Mesenteric fat pad (tissue), 1 donor: ENCODE measurements at places on chromosomes 5 and 9.

DNA sequence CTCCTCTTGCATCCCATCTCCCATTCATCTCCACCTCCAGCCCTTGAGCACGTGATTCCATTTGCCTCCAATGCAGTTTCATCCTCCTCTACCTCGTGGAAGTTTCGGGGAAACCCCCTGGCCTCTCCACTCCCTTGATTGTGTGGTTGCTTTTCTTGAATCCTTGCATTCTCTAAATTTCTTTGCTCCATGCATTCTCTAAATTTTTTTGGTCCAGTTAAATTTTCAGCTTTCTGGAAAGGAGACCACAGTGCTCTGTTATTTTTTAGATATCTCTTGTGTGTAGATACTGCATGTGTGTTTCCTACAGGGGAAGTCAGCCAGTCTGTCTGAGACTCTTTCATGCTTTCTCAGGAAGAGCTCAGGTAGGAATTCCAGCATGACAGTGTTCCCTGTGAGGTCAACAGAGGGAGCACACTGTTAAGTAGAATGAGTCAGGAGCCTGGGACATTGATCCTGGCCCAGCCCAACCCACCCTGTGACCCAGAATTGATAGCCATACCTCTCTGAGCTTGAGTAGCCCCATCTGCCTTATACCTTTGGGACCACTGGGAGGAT, 52.8 kb downstream of the AMBP start:
- DNase-seq: peak; percentile 18

DNA sequence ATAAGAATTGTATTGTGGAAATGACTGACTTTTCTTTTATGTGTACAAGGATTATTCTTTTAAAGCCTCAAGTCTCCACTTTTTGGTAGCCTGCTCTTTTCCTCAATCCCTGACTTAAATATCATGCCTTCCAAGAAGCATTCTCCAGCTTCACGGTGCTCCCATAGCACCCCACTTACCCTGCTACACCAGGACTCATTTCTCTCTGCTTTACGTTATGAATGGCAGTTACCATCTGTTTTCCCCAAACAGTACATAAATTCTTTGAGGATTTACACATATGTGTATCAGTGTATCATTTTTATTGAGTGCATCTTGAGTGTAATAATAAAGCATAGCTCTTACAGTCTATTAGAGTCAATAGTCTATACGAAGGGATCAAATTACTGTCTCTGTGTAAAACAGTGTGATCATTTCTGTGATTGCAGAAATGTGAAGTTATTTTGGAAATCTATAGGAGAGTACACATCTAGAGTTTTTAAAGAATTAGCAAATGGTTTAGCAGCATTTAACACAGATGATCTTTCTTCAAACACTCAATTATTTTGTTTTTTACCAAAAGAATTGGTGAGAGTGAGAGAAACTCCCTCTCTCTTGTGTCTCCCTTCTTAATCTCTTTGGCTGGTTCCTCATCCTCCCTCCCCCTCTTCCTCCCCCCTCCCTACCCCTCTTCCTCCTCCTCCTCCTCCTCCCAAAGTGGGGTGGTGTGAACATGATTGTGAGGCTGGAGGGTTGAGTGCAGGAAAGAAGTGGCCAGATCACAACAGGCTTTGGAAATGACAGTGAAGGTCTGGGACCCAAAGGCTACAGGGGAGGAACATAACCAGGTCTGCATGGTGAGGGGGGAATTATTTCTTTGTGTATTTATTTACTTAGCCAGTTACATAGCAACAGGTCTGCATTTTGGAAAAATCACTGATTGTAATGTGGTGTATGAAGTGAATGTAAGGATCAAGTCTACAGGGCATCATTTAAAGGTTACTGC, 27.6 kb upstream of the ECM2 start:
- DNase-seq: no peak

- DNase-seq: no peak
Measured at GRCh38 chr5:146419696-146420095, 27.4 kb upstream of the TCERG1 start.

- DNase-seq: no peak
Measured at GRCh38 chr9:76443887-76444286, 15.1 kb upstream of the GCNT1 start.

DNA sequence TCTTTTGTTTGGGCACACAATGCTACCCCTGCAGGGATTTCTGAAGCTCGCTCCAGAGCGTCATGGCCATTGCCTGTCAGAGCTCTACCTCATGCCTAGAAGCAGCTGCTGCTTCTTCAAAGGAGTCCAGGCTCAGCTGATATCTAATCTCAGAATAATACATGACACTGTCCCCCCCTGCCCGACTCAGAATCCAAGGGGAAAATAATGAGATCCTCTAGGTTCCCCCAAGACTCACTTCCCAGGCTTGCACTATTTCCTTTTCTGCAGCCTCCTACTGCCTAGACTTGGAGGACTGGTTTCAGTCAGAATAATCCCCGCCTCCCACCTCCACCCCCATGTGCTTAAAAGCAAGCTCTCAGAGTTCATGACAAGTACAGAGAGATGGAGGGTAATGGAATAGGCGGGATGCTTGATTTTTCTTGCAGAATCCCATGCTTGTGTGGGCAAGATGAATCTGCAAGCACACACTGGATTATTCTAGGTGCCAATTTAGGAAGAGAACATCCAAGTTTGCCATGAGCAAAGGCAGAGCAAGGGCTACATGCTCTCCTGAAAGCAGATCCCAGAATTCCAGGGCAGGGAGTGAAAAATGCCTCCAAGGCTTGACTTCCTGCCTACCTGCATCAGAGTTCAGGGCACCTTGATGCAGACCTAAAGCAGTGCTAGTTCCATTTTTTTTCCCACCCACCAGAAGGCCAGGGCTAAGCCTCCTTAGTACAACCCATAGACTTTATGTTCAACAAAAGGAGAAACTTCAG, 97.4 kb upstream of the IFNK start:
- DNase-seq: no peak

- DNase-seq: no peak
Measured at GRCh38 chr9:134393582-134394280, 67.5 kb downstream of the RXRA start.

DNA sequence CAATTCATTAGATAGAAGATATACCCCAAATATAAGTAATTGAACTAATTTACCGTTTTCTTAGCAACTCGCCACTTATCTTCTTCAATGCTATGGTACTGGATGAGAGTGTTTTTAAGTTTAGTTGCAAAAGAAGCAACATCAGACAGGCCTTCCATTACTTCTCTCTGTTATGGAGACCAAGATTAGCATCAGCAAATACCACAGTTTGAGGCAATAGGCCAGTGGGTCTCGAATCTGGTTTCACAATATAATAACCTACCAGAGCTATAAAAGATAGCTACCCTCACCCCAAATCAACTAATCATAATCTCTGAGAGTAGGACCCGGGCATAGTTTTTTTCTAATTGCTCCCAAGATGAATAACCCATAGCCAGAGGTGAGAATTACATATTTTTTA, 5.1 kb downstream of the STARD4 start:
- no peak for DNase-seq

DNA sequence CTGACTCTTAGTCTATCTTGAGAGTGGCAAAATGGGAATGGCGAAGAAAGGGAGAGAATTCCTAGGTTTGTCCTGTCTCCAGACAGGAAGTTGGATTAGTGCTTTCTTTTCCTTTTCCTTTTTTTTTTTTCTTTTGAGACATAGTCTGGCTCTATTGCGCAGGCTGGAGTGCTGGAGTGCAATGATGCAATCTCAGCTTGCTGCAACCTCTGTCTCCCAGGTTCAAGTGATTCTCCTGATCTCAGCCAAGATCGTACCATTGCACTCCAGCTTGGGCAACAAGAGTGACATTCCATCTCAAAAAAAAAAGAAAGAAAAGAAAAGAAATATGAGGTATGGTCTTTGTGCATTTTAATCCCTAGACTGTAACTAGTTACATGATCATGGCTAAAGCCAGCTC, 12.6 kb upstream of the KIF27 start:
- no peak for DNase-seq

- DNase-seq: no peak
Measured at GRCh38 chr9:106156465-106156864, 462.1 kb downstream of the TMEM38B start.
